ENCODE measurements at places on chromosomes 11 and 22.

DNA sequence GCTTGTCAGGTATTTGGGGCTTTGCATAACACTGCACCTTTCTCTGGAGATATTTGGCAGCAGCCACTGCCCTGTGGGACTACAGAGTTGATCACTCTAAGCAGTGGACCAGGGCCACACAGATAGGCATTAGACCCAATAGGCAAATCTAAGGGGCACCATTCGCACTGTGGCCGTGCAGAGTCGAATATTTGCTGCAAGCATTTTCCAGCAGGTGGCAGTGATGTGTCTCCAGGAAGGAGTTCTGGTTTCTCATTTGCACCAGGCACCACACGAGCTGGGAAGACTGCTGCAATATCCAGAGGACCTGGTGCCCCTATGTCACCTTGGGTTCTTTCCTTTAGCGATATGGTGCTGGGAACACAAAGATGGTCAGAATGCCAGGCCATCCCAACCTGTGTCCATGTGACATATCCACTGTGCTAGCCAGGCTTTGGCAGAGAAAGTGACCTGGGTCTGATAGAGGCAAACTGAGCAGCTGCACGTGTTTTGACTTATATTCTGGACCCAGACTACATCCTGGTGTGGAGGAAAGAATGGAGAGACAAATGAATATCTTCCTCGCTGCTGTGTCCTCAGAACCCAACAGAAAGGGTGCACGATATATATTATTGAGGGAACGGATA lies 318.7 kb downstream of the BUD13 start:
- peak; percentile 19 for DNase-seq

GRCh38 chr22:42970029-42970428 lies 44.9 kb downstream of the PACSIN2 start:
- no peak for DNase-seq

DNA sequence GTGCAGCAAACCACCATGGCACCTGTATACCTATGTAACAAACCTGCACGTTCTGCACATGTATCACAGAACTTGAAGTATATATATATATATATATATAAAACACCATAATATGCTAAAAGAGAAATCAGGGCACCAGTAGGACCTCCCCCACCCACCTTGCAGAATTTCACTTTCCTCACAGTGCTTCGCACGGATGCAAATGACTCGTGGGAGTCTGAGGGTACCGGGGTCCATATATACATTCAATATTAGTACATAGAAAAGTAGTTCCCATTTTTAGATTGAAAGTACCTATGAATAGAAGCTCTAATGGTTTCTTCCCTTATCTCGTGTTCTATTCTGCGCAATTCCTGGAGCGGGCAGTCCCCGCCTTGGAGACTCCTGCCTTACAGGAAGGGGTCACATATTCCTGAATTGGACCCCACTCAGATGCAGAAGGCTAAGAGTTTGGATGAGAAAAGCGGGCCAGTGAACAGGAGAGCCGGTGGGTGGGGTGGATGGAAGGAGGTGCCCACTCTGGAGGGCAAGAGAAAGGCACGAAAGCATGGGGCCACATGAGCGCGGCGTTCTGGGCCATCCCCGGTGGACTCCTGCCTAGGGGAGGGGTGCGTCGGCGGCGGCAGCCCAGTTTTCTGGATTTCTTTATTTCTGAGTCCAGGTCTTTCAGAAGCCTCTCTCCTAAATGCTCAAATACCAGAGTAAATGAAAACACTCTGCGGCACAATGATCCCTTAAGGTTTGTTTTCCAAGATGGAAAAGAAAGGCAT lies 136.3 kb downstream of the ETS1 start:
- DNase-seq = no peak

DNA sequence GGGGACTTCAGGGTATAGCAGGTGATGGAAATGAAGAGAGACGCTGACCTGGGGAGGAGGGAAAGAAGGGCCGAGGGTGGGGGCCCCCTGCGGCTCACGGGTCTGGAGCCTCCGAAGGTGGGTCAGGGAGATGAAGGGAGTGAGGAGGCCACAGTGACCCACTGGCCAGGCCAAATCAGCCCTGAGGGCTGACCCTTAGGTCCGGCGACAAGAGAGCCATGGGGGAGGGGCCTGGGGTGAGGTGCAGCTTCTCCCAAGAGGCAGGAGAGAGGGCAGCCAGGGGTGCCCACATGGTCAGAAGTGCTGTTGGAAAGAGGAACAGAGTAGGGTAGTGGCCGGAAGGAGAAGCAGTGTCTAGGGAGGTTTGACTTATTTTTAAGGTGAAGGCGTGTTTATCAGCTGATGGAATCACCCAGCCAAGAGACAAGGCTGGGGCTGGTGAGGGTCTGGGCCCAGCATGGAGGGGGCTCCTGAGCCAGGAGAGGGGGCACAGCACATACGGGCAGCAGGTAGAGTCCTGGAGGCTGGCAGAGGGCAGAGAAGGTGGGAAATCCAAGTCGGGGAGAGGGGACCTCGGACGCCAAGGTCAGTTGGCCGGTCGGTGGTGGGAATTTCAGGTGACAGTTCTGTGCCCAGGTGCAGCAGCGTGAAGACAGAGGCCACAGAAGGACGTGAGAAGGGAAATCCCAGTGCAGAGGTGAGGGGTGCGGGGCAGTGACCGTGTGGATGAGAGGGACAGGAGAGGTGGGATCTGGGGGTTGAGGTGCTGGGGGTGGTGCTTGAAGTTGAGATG lies 49.0 kb downstream of the LINC01488 start:
- DNase-seq = no peak
